ENCODE measurements at places on chromosomes 5 and 9. TPM values are rescaled to one million over a fixed set of nuclear protein-coding genes. Genes with fewer than 3 reads are reported as not detected.
A peak's percentile ranks its signal among the peaks of the same experiment; 100 is the strongest.

Gene SLC28A3
- total RNA-seq = 0.23 TPM

GRCh38 chr9:137716694-137717287, 98.0 kb downstream of the EHMT1 start:
- no peaks in the 10 kb centered on the region for H3K36me3 ChIP-seq
- no peaks in the 10 kb centered on the region for H3K4me1 ChIP-seq
- H3K27me3 ChIP-seq = no peaks in the 10 kb centered on the region
- H3K4me3 ChIP-seq = no peak overlapping the region
- no peak for DNase-seq

Gene TEX48
- total RNA-seq = not detected

Gene PDE8B
- 66.0 TPM for total RNA-seq

- no peak overlapping the region for H3K4me3 ChIP-seq
- H3K27me3 ChIP-seq = no peaks in the 10 kb centered on the region
- DNase-seq = no peak
- H3K27ac ChIP-seq = peak overlapping the region; percentile 16
- H3K36me3 ChIP-seq = peaks cover 6% of the 10 kb centered on the region
These were observed 29.8 kb upstream of the SEC16A start for GRCh38 chr9:136512651-136513071.

Gene RLN2
- 2.3 TPM for total RNA-seq

GRCh38 chr5:96683810-96684209, 21.6 kb downstream of the CAST start:
- no peaks in the 10 kb centered on the region for H3K27me3 ChIP-seq
- no peaks in the 10 kb centered on the region for H3K36me3 ChIP-seq
- DNase-seq = no peak

Gene AQP7
- total RNA-seq = not detected

Gene PCDHA5
- 0.14 TPM for total RNA-seq

Gene LMX1B
- total RNA-seq = 2.1 TPM

Gene EIF4EBP3
- 28.3 TPM for total RNA-seq

- peak overlapping the region; percentile 83 for H3K27ac ChIP-seq
- no peaks in the 10 kb centered on the region for H3K27me3 ChIP-seq
- DNase-seq = no peak
- peak overlapping the region; percentile 51 for H3K4me3 ChIP-seq
- no peaks in the 10 kb centered on the region for H3K4me1 ChIP-seq
These were observed 1.3 kb upstream of the ISL1 start for GRCh38 chr5:51381761-51382474.

- DNase-seq = no peak
- peaks cover 31% of the 10 kb centered on the region for H3K4me1 ChIP-seq
- no peaks in the 10 kb centered on the region for H3K27me3 ChIP-seq
- no peaks in the 10 kb centered on the region for H3K36me3 ChIP-seq
- no peak overlapping the region for H3K27ac ChIP-seq
- no peak overlapping the region for H3K4me3 ChIP-seq
These were observed 39.0 kb downstream of the SHB start for GRCh38 chr9:38029915-38030638.

DNA sequence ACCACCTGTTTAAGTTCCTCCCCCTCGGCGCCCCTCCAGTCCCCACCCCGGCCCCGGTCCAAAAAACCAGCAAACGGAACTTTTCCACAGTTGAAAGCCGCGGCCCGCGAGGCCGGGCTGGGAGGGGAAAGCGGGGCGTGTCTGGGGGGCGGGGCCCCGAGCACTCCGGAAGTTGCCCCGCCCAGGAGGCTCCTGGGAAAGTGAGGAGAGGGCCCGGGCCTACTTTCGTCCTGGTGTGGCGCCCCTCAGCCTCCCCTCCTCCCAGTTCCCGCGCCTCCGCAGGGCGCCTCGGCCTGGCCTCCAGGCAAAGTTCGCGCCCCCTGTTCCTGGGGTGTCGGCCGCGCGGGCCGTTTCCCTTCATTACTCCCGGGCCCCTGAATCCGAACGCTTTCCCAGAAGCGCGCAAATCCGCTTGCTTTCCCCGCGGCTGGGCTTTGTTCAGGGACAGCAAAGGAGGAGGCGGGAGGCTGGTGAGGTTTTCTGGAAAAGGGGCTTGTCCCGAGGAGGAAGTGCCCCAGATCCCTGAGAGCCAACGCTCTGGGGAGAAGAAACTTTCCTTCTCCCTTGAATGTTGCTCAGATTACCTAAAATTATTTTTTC, 4.5 kb upstream of the DMRT3 start:
- H3K36me3 ChIP-seq = no peaks in the 10 kb centered on the region
- H3K4me3 ChIP-seq = no peak overlapping the region
- no peak overlapping the region for H3K27ac ChIP-seq
- peaks cover 90% of the 10 kb centered on the region for H3K27me3 ChIP-seq

DNA sequence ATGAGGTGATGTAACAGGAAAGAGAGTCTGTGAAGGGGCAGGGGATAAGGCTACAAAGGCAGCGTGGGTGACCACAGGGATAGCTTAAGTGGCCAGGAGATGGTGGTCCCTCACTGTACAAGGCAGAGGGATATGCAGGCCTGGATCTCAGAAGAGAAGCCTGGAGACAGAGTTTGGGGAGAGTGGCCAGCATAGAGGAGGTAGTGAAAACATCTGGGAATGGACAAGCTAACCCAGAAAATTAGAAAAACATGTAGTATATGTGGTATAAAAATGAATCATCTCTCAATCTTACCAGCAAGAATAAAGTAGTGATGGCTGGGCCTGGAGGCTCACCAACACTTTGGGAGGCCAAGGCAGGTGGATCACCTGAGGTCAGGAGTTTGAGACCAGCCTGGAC, 349.2 kb upstream of the KLF4 start:
- H3K4me3 ChIP-seq = no peak overlapping the region
- no peak overlapping the region for H3K27ac ChIP-seq
- H3K27me3 ChIP-seq = no peaks in the 10 kb centered on the region
- no peaks in the 10 kb centered on the region for H3K36me3 ChIP-seq

Gene IFNA13
- not detected for total RNA-seq

Gene PKD2L2
- total RNA-seq = 0.45 TPM

- no peaks in the 10 kb centered on the region for H3K36me3 ChIP-seq
- no peaks in the 10 kb centered on the region for H3K4me1 ChIP-seq
- H3K4me3 ChIP-seq = no peak overlapping the region
- no peaks in the 10 kb centered on the region for H3K27me3 ChIP-seq
- no peak overlapping the region for H3K27ac ChIP-seq
These were observed 186.5 kb downstream of the EFNA5 start for GRCh38 chr5:107484281-107484680.

DNA sequence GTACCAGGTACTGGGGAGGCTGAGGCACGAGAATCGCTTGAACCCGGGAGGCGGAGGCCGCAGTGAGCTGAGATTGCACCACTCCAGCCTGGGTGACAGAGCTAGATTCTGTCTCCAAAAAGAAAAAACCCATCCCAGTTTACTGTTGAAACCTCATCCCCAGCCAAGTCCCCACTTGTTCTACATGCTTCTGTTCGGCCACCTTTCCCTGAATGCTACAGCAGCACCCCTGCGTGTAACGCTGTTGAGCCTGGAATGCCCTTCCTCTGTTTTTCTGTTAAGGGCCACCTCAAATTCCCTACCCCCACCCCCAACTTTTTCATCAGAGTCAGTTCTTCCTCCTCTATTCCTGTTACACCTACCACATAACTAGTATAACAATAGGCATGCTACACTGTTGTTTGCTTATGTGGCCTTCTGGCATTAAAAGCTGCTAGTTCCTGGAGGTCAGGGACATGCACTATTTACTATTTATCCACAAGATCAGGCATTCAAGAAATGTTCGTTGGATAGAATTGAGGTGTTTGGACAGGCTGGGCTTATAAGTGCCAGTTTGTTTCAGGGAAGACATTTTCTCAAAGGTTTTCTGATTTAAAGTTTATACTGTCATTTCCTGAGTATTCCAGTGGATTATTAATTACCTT, 47.1 kb upstream of the C5orf47 start:
- H3K27me3 ChIP-seq = no peaks in the 10 kb centered on the region
- peak; percentile 38 for DNase-seq
- H3K4me1 ChIP-seq = peaks cover 8% of the 10 kb centered on the region
- H3K27ac ChIP-seq = peak overlapping the region; percentile 9
- no peaks in the 10 kb centered on the region for H3K36me3 ChIP-seq
- H3K4me3 ChIP-seq = no peak overlapping the region

- H3K27me3 ChIP-seq = no peaks in the 10 kb centered on the region
- H3K27ac ChIP-seq = no peak overlapping the region
- H3K4me1 ChIP-seq = no peaks in the 10 kb centered on the region
- no peak overlapping the region for H3K4me3 ChIP-seq
- H3K36me3 ChIP-seq = no peaks in the 10 kb centered on the region
These were observed 3.3 kb downstream of the NR6A1 start for GRCh38 chr9:124767821-124768220.

DNA sequence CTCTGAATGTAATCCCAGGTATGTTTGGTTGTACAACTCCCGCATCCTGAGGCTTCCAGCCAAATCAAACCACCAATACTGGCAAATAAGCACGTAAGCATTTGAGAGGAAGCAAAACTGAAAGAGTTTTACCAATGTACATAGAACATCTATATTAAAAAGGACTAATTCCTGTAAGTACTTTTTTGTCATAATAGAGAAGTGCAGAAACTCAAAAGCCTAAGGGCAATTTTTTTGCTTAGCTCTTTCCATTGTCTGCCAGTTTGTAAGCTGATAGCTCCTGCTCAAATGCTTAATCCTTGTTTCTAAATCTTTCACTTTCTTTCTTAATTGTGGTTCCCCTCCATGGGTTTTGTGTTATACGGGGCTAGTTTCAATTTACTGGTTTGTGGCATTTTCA, 1151.8 kb downstream of the CDH12 start:
- H3K36me3 ChIP-seq = no peaks in the 10 kb centered on the region
- no peak overlapping the region for H3K4me3 ChIP-seq
- no peak overlapping the region for H3K27ac ChIP-seq
- H3K27me3 ChIP-seq = no peaks in the 10 kb centered on the region
- DNase-seq = no peak

DNA sequence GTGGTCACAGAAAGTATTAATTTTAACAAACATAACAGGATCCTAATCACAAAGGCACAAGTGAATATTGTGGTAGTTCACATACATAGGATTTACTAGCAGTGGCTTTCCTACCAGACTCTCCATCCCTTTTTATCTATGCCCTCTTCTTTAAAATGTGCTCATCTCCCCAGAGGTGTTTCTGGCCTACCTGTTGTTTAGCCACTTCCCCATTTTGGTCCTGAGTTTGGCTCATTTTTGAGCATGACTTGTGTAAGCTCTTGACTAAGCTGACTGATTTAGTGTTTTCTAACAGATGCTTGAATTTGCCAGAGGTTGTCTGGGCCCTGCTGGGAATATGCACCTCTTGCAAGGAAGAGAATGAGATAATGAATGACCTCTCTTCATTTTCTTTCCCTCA, 517.7 kb upstream of the CLINT1 start:
- H3K36me3 ChIP-seq = no peaks in the 10 kb centered on the region
- no peak for DNase-seq
- no peak overlapping the region for H3K4me3 ChIP-seq

Gene ZNF883
- 1.5 TPM for total RNA-seq

Gene EQTN
- total RNA-seq = 3.0 TPM

Gene SLC25A2
- 4.4 TPM for total RNA-seq
